ENCODE measurements at places on chromosomes 3 and 15.

- DNase-seq: no peak
These were observed 272.2 kb downstream of the ADAMTSL3 start for GRCh38 chr15:83926116-83926515.

GRCh38 chr15:36106640-36107335 is 472.6 kb upstream of the CDIN1 start:
- DNase-seq: no peak

GRCh38 chr15:38905632-38906031 is 341.0 kb upstream of the RASGRP1 start:
- DNase-seq: no peak

- no peak for DNase-seq
These were observed 76.6 kb downstream of the LRRK1 start for GRCh38 chr15:100995471-100996430.

Measured in GM12864 (cell line).